Body of pancreas (tissue), 4 donors: ENCODE measurements at places on chromosomes 1 and 21. TPM values are rescaled to one million over a fixed set of nuclear protein-coding genes. Genes with fewer than 3 reads are reported as not detected.

Gene ZC3H12A
- 12.2 TPM for total RNA-seq

Gene MYOG
- not detected for total RNA-seq

- H3K27ac ChIP-seq: peak overlapping the region; percentile 94
- peak overlapping the region; percentile 81 for H3K4me3 ChIP-seq
- peaks cover 59% of the 10 kb centered on the region for H3K4me1 ChIP-seq
- no peaks in the 10 kb centered on the region for H3K36me3 ChIP-seq
These were observed 1.4 kb downstream of the KTI12 start for GRCh38 chr1:52032124-52032784.

DNA sequence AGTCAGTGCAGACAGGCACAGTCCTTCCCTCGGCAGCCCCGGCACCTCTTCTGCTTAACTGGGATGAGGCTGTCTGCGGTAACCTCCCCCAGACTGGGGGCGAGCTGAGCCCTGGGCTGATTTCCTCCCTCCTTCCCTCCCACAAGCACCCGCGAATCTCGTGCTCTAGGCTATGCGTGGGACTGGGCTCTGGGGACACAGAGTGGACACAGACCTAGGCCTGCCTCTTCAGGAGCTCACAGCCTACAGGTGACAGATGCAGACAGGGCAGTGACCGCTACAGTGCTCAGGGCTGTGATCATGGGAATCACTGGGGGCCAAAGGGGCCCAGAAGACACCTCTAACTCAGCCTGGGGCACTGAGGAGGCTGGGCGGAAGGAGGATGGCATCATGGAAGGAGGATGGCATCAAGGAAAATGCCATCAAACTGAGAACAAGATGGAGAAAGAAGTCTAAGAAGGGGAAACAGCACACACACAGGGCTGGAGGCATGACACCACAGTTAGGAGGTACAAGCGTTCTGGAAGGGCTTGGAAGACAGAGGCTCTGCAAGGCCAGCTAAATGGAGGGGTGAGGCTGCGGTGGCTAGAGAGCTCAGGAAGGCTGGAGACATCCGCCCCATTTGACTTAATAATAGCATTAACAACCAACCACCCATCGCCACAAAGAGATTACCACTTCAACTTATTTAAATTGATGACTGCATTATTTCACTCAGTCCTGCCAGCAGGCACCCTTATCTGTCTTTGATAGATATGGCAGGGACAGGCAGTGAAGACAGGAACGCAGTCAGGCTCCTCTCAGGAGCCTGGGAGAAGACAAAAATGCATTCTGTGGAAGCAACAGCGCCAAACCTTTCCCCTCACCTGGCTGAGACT, 4.2 kb downstream of the TTC39A start:
- no peak for DNase-seq
- no peaks in the 10 kb centered on the region for H3K36me3 ChIP-seq
- no peak overlapping the region for H3K4me3 ChIP-seq

DNA sequence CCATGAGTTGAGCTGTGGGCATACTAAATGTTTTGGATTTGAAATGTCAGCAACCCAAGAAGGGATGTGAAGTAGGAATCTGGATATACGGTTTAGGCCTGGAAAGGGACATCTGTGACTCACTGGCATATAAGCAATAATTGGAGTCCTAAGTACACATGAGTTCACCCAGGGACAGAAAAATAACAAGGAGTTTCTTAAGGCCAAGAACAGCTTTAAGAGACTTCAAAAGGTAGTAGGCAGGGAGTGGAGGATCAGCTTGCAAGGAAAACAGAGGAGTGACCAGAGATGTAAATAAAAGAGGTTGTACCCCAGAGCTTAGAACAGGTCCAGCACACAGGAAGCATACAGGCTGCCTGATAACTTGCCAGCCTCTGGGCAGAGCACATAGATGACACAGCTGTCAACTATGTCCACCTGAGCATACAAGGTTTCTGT, 28.1 kb downstream of the TMEM50B start:
- H3K27ac ChIP-seq: no peak overlapping the region
- no peak for DNase-seq
- H3K27me3 ChIP-seq: no peaks in the 10 kb centered on the region

DNA sequence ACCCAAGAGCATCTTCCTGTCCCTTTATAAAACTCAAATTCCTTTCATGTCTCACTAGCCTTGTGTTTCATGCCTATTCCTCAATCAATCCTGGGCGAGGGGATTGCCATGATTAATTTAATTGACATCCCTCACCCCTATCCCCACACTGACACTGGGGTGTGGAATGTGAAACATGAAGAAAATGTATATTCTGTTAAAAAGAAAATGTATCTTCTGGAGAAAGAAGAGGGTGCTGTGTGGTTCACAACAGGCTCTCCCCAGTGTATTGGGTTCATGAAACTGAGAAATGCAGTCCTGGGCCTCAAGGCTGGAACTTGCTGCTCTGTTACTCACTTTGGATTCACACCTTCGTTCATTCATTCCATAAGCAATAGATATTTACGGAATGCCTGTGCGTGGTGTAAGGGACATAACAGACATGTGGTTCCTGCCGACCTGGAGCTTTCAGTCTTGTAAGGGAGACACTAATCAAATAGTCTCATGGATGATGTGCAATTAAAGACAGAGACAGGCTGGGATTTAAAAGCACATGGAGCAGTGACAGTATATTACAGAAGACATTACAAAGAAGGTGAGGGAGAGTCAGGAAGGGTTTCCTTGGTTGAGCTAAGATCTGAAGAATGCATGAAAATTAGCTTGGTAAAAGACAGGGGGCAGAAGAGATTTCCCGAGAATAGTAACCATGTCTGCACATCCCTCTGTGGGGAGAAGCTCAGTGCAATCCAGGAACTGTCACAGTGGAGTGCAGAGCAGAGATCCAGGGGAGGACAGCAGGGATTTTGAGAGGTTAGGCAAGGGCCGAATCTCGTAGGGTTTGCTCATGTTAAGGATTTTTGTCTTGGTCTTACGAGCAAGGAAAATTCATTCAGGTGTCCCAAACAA, 32.1 kb downstream of the SERTAD4 start:
- peaks cover 10% of the 10 kb centered on the region for H3K4me1 ChIP-seq
- H3K27me3 ChIP-seq: no peaks in the 10 kb centered on the region
- H3K36me3 ChIP-seq: no peaks in the 10 kb centered on the region
